NCI-H1694 (cell line): ENCODE measurements at places on chromosomes 7 and 10.
A peak's percentile ranks its signal among the peaks of the same experiment; 100 is the strongest.

DNA sequence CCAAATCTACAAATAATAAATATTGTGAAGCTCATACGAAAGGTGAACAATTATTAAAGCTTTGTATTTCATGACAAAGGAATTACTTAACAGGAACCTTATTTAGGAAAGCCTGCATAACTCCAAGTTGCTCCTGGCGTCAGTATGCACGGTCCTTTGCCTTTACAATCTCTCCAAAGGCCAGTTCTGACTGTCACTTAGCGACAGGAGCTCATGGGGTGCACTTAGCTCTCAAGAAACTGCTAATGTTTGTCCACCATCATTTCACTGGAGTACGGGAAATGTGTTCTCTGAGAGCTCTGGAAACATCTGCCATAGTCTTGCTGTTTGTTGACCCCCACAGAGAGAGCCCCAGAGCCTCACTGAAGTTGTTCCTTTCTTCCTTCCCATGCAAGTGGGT lies 781.5 kb upstream of the POM121L12 start:
- no peak for DNase-seq

- DNase-seq: no peak
Measured at GRCh38 chr7:45663965-45664633, 89.9 kb downstream of the ADCY1 start.

DNA sequence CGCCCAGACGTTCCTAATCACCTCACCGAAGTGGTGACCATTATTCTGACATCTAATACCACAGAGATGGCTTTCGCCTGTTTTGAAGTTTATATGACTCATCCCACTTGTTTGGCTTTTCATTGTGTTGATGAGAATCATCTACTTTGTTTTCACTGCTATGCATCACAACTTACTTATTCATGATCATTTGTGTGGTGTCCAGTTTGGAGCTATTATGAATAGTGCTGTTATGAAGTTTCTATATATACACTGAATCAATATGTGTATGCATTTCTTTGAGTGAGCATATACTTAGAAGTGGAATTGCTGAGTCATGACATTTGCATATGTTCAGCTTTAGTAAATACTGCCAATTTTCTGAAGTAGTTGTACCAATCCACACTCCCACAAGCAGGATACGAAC lies 38.6 kb upstream of the TNKS2 start:
- DNase-seq: no peak

GRCh38 chr7:127809261-127809702 lies 157.3 kb downstream of the SND1 start:
- DNase-seq: peak; percentile 76

GRCh38 chr10:97230146-97230545 lies 44.4 kb upstream of the SLIT1 start:
- DNase-seq: no peak

DNA sequence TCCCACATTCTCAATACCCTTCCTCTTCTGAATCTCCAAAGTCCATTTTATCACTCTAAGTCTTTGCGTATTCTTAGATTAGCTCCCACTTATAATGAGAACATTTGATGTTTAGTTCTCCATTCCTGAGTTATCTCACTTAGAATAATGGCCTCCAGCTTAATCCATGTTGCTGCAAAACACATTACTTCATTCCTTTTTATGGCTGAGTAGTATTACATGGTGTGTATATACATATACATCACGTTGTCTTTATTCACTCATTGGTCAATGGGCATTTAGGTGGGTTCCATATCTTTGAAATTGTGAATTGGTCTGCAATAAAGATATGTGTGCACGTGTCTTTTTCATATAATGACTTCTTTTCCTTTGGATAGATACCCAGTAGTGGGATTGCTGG lies 32.3 kb downstream of the GPR22 start:
- no peak for DNase-seq

DNA sequence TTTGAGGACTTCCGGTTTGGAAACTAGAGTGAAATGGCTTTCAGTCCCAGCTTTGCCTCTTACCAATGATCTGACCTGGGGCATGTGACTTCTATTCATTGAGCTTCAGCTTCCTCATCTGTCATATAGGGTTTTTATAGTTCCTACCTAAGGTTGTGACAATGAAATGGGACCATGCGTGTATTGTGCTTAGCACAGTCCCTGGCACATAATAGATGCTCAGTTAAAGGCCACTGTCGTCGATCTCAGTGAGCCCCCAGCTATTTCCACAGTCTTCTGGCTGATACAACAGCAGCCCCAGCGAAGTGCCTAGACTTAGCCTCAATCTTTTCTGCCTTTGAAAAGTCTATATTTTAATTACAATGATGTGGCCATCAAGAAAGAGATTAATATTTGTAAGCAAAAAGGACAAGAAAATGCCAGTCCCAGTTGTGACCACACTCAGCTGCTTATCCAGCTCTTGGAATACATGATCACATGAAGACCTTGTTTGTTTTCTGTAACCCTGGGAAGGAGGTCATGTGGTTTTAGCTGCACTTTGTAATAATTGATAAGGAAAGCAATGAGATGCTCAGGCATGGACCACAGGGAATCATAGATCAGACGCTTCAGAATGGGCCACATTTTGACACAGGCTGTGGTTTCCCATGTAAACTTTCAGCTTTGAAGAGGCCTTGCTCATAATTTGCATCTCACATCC lies 44.6 kb downstream of the VWA2 start:
- no peak for DNase-seq

DNA sequence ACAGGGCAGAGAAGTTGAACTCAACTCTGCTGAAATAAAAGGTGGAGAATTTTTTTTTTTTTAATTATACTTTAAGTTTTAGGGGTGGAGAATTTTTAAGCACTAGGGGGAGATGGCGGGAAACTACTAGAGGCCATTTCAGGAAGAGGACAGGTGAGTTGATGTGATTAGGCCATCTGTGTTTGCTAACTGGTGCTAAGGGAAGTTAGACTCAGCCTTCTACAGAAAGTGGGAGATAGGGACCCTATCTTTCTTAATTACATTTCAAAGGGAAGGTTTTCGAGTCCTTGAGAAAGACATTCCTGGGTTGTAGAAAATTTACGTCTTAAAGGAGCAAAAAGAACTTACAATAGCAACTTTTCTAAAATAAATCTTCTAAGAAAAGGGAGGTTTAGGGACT lies 124.8 kb downstream of the LHFPL3 start:
- DNase-seq: no peak

DNA sequence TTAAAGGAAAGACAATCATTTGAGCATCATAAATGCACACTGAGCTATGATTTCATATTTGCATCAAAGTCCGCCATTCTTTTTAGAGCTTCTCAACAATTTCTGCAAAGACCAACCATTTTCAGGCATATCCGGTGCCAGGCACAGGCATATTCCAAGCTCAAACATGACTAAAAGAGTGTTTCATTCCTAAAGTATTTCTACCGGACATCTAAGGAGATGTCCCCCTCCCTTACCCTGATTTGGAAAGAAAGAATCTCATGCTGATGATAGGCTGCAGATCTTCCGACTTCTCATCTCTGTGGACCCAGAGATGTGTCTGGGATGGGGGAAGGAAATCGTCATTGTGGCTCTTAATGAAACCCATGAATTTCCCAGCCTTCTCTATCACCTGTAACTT lies 600.5 kb upstream of the MGMT start:
- DNase-seq: no peak

DNA sequence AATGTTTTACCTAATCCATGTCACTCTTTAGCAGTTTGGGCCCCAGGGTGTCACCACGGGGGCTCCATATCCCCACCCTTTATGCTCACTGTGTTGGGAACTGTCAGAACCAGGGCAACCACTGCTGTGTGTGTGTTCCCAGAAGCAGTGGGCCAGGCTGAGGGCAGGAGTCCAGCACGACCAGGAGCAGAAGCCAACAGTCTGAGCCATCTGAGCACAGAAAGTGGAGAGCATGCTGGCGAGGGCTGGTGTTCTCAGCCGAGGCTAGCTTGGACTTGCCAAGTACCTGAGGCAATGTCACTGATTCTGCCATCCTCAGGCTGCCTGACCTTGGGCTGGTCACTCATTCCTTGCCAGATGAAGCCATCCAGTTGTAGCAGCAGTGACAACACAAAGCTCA lies 285.0 kb downstream of the BMPER start:
- no peak for DNase-seq

DNA sequence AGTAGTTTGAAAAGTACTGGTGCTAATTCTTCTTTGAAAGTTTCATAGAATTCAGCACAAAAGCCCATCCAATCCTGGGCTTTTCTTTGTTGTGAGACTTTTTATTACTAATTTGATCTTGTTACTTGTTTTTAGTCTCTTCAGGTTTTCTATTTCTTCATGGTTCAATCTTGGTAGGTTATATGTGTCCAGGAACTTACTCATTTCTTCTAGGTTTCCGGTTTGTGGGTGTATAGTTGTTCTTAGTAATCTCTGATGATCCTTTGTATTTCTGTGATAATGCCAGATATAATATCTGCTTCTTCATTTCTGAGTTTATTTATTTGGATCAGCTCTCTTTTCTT lies 147.5 kb downstream of the RTKN2 start:
- no peak for DNase-seq

DNA sequence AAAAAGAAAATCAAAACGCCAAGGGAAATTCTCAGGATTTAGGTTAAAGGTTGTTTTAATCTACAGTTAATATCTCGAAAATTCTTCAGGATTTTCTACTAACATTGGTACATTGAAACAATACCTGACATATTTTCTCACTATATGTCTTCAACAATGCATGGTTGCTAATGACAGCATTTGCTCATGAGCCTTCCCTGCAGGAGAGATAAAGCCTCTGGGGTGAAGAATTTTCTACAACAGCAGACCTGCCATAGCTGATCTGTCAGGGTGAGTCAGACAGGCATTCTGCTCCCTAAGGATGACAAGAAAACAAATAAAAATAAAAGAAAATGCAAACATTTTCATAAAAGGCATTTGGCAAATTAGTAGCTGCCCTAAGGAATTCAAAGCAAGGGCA lies 11.7 kb upstream of the GPR37 start:
- no peak for DNase-seq

- DNase-seq: no peak
Measured at GRCh38 chr7:34227525-34227924, 322.2 kb downstream of the BMPER start.

DNA sequence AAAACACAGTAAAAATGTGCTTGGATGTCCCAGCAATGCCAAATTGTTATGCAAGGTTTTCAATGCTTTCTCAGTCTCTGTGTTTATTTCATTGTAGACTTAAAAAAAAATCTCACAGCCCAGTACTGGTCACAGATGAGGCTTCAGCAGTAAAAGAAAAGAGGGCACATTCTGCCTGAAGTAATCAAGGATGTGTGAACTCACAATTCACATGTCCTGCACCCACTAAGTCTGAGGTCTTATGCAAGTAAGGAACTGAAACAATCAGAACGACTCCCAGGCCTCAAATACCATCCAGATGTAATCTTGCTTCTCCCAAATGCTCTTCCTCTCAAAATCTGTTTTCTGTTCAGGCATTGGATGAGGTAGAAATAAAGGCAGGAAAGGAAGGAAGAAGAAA lies 33.7 kb downstream of the ADRB1 start:
- no peak for DNase-seq

- no peak for DNase-seq
Measured at GRCh38 chr10:33193701-33194521, 140.6 kb downstream of the NRP1 start.
